ENCODE measurements at places on chromosomes 3 and 15.

DNA sequence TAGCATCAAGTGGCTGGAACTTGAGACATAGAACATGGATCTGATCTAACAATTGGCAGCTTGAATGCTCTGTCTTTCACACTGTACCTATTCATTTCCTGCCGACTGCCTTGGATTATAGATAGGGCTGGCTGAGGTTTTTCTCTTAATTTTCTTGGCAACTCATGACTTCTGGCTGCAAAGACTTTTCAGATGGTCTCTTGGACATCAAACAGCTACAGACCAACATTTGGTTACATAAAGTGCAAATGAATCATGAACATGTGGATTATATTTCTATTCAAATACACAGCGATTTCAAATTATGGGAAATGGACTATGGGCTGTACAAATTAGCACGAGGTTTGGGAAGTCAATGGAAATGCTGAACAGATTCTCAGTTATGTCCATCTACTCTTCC, 26.2 kb upstream of the IL16 start:
- DNase-seq, result no peak

DNA sequence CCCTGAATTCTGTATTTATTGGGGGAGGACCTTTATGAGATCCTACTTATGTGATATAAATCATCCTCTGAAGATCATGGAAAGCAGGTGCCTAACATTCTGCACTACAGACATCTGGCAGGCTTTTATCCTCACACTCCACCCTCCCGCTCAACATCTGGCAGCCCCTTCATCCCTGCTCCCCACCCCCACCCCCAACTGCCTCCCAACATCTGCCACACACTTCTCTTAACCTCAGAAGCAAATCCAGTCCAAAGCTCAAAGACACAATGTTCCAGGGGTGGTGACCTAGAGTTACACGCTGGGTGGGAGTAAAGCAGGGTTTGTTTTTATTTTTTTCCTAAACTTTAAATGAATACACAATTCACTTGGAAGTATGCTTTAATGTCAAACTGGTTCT, 184.5 kb upstream of the ATP11B start:
- no peak for DNase-seq

DNA sequence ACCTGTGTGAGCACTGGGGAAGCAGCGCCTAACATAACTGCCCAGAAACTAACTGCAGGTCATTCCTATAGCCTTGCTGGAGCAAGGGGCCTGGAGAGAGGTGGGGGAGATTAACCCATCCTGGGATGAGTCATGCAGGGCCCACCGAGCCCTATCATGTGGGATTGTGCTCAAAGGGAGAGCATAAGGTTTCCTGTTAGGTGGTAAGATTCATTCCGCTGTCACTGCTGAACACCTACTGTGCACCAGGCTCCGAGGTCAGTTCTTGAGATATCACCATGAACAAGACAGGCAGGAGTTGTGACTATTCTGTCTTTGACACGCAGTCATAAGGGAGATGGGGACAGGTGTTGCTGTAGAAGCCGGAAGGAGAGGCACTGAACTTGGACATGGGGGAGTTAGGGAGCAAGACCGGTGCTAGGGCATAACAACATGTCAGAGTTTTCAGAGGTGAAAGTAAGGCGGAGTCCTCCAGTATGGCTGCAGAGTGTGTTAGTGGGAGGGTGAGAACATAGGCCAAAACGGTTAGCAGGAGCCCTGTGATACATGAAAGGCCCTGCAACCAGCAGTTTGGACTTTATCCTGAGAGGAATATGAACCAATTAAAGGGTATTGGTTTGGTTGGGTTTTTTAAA, 2.4 kb downstream of the SLC25A38 start:
- no peak for DNase-seq

- DNase-seq, result no peak
Measured at GRCh38 chr3:114464548-114464947, 170.7 kb downstream of the TIGIT start.

- DNase-seq, result no peak
Measured at GRCh38 chr3:124584245-124584551, 146.1 kb upstream of the UMPS start.

DNA sequence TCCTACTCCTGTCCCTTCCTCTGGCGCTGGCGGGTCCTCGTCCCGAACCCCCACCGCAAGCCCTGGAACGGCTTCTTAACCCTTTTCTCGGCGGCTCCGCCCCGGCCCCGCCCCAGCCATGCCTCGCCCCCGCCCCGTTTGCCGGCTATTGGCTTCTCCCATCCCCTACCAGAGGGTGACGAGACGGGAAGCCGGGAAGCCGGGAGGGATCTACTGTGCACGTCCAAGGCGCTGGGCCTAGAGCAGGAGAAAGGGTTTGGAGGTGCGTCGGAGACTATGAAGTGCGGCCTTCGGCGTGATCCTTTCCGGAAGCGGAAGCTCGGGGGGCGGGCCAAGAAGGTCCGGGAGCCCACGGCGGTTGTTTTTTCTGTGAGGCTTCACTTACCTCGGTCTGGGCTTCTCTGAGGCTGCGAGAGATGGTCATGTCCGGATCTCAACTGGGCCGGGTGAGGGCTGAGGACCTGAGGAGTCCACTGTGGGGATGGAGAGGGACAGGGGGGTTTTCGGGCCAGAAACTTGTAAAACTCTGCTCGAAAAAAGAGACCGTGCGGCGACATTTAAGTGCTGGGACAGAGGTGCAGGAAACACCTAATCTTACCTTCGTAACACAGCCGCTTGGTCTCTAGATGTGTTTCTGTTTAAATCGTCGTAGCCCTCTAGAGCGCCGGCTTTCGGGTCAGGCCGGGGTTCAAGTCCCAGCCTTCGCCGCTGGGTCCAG, 21.4 kb downstream of the ROPN1B start:
- peak; percentile 80 for DNase-seq

GRCh38 chr15:71066983-71067382, 48.3 kb upstream of the THSD4 start:
- no peak for DNase-seq

GRCh38 chr3:116247605-116248004, 197.7 kb downstream of the LSAMP start:
- no peak for DNase-seq

DNA sequence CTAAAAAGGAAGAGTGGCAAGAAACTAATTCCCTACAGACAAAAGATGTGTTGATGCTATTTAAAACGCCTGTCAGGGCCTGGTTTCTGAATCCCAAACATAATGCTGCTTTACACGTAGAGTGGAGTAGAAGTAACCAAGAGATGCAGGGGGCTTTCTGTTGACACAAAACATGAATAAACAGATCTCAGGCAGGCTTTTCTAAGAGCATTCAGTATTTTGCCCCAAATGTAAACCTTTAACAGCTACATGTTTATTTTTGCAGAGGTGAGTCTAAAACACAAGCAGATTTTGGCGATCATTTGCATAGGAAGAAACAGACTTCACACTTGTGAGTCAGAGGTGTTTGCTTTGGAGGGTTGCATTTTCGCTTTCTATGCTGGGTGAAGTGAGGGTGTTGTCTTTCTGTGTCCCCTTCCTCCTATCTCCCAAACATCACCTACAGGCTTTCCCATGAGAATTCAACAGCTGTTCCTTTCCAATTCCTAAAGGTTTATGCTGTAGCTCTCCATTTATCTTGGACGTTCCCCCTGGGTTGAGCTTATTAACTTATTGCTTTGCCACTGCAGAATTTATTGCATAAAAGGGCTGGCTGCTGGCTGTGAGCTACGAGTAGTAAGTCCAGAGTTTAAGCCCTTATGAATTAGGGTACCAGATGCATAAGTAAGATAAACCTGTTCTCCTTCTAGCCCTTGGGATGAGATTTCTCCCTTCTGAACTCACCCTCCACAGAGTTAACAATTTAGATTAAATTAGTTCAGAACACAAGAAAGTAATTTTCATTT, 156.7 kb downstream of the DIPK2A start:
- DNase-seq, result no peak

DNA sequence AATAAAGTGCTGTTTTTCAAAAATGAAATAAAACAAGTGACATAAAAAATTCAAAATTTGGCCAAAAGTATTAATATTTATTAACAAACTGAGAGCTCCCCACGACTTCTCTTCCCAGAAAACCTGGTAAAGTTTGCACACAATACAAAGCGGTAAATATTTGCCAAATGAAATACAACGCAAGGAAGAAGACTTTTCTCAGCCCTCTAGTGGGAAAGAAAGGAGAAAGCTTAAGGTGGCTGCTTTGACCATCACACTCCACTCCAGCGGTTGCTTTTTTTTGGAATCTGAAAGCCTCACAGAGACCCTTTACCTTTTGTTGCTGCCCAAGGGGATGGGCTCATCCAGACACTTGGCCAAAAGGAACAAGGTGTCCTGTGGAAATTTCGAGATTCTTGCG, 1.1 kb upstream of the GK5 start:
- DNase-seq, result no peak

DNA sequence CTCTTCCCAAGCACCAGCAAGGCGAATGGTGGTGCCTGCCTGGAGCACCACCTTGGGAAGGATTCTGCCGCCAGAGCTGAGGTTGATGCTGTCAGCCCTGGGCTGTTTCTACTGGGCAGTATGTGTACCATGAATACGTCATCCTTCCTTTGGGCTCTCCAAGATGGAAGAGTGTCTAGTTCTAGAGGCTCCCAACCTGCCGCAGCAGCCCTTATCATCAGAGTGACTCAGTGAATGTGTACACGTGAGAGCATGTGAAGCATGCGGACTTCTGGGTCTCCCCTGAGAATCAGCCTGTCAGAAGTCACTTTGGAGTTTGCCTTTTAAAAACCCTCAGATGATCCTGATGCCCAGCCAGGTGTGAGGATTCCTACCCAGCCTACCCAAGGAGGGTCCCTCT, 20.9 kb downstream of the PLA2G4D start:
- no peak for DNase-seq

GRCh38 chr3:25000971-25001591, 427.0 kb upstream of the RARB start:
- DNase-seq, result no peak

DNA sequence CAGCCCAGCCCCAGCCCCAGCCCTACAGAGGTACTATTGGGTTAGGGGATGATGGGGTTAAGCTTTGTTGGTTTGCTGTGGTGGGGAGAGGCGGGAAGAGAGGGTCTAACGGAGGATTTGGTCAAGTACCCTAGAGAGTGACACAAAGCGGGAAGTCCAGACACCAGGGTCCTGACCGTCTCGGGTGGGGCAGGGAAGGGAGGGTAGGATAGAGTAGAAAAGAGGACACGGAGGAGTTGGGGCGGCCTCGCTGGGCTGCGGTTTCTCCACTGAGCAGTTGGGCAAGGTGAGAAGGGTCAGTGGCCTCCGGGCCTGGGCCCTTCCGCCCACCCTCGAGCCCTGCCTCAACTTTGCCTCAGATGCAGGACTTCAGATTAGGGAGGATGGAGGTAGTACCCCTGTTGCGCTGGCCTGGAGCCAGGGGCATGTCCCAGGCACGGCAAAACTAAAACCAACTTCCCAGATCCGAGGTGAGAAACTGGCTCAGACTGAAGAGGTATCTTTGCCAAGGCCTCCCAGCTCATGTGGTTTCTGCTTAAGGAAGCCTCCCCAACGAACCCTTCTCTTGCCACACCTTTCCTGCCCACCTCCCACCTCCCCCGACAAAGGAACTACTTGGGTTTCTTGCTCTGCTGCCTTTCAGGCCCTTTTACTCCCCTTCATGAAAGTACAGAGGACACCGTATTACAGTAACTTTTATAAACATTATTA, 551 bp downstream of the PML start:
- no peak for DNase-seq

GRCh38 chr3:16399473-16399872, 114.0 kb downstream of the RFTN1 start:
- DNase-seq, result no peak

GRCh38 chr3:45546126-45546620, 48.4 kb upstream of the LIMD1 start:
- DNase-seq, result no peak

- no peak for DNase-seq
Measured at GRCh38 chr15:70701891-70702568, 61.3 kb downstream of the UACA start.

DNA sequence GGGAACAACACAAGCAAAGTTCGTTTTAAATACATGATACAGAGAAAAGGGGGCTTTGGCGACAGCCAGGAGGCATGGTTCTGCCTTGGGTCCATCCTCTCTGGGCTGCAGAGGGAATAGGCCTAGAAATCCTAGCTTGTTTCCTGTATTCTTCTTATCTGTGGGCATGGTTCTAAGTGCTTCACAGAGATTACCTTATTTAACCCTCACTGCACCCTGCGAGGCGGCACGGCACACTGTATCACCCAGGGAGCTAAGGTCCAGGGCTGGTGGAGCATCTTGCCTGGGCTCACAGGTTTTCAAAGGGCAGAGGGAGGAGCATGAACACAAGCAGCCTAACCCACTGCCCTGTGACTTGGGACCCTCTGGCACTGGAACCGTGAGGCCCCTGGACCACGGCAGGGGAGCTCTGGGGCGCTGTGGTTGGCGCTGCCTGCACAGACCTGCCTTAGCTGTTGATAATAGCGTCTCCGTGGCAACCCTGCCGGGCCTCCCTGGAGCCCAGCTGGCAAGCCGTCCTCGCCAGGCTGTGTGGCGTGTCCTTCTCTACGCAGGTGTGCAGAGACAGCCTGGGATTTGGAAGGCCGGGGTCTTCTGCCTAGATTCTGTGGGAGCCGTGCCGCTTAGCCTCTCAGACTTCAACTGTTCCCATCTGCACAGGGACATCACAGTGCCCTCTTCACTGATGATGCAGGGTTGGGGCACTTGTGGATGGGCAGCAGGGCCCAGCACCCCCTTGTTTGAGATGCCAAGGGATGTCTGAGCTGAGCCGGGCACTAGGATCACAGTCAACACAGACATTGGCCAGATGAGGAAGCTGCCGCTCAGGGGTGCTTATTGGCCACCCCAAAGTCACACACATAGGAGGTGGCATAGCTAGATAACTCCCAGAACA, 154.6 kb upstream of the TLE3 start:
- no peak for DNase-seq

DNA sequence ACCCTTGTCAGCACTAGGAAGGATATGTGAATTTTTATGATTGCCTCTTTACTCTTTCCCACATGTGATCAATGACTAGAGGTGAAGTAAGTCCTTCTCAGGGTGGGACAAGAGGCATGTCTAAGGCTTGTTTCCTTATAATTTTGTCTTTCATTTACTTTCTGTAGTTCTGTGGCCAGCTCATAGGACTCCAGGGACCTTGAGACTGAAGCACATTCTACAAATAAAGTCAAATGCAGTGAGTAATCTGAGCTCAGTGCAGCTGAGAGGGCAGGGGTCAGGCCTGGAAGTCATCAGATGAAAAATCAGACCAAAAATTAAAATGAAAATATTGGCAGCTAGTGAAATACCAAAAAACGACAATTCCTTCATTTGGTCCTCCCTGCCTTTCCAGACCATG, 424.7 kb upstream of the THBS1 start:
- no peak for DNase-seq

GRCh38 chr3:16066975-16067374, 107.5 kb upstream of the GALNT15 start:
- no peak for DNase-seq
